HepG2 (cell line): ENCODE measurements at places on chromosomes 2 and 18.

- DNase-seq = no peak
Measured at GRCh38 chr2:10007435-10007834, 35.9 kb upstream of the KLF11 start.

- no peak for DNase-seq
Measured at GRCh38 chr2:45394842-45395241, 216.2 kb downstream of the SRBD1 start.

GRCh38 chr2:85847051-85847588 lies 41.7 kb downstream of the ST3GAL5 start:
- DNase-seq = no peak

- peak; percentile 92 for DNase-seq
Measured at GRCh38 chr2:197453914-197454398, 604 bp downstream of the COQ10B start.

DNA sequence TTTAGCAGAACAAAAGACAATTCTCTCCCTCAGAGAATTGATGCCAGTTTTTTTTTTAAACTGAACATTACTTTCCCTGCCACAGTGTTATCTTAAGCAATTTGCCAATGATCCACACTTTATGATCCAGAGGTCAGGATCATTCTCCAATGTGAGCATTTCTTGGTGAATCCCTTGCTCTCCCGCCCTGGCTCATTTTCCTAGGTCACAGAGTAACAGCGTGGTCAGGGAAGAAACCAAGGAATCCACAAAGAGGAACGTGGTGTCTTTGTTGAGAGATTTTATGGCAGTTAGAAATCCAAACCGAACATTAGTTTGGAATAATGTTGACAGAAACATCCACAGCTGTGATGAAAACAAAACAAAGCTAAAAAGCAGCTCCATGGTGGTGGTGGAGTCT lies 250.3 kb downstream of the TTC32 start:
- DNase-seq = no peak
